ENCODE measurements at places on chromosomes 5 and 9.

- no peak for DNase-seq
These were observed 487.2 kb downstream of the ARHGEF28 start for GRCh38 chr5:74113196-74113540.

- DNase-seq, result no peak
These were observed 7.1 kb upstream of the AGPAT2 start for GRCh38 chr9:136694163-136694871.

DNA sequence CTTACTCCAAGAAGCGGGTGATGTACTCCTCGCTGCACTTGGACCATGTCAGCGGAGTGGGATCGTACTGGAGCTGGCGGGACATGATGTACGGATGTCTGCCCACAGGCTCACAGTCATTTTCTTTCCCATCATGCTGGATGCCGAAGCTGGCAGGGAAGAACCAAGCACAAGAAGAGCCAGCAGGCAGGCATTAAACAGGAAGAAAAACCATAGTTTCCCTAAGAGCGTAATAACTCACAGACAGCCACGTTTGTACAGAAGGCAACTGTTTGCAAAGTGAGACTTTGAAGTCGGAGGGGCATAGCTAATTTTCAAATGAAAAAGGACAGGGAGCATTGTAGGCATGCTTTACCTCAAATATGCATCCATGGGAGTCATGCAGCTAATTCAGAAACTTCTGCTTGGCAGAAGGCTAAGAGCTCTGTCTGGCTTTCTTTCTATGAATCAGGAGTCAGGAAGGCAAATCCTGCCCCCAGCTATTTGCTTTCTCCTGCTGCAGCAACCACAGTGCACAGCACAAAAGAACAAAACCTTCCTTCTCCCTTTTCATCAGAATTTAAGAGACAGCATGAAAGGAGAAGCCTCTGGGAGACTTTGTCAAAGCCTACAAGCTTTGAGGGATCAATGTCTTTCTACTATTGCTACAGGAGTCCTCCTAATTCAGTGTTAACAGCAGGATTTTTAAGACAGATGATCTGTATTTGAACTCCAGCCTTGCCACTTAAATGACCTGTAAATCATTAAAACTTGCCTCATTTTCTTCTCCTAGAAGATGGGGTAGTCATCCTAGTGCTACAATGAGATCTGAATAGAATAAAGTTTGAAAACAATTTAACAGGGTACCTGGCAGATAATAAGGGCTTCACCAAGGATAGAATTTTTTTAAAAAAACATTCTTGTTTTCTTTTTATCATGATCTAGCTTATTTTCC is 209.1 kb downstream of the TARS1 start:
- no peak for DNase-seq

GRCh38 chr5:169946743-169947295 is 33.5 kb downstream of the INSYN2B start:
- DNase-seq, result no peak

DNA sequence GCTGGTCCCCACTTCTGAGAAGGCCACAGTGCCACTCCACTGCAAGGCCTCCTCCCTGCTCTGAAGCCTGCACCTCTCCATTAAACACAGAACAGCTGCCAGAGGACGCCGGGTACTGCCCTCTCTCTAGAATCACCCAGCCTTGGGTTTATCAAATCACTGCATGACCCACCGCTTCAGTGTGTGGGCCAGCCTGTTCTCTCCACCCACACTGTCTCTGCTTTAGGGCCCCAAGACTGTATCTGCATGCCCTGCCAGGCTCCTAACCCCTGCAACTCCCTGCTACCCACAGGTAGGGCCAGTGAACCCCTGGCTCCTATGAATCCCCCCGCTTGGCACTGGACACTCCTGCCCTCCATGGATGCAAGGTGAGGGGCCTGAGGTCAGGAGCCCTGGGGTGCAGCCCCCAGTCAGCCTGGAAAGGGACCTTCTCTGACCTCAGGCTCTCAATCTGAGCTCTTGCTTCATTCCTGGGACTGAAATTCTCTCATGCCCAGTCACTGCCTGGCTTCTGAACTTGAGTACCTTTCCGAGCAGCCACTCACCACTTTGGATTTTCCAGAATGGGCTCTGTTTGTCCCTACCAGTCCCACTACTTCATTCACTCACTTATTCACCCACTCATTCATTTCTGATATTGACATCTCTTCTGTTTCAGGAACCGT is 206.3 kb downstream of the GABBR2 start:
- no peak for DNase-seq

DNA sequence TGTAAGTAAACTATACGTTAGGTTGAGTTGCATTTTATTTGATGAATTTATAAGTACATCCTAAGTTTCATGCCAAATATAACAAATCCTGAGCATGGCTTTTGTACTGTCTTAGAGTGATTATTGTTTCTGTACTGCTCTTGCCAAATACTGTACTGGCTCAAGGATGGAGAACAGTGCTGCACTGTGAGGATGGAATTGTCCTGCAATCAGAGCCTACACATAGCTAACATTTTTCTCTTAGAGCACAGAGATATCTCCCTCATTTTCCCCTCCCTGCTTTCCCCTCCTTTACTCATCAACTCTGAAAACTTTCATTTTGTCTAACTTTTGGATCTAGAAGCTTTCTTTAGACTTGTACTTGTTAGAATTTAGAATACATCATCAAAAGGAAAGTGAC is 28.3 kb downstream of the LRRC70 start:
- no peak for DNase-seq

DNA sequence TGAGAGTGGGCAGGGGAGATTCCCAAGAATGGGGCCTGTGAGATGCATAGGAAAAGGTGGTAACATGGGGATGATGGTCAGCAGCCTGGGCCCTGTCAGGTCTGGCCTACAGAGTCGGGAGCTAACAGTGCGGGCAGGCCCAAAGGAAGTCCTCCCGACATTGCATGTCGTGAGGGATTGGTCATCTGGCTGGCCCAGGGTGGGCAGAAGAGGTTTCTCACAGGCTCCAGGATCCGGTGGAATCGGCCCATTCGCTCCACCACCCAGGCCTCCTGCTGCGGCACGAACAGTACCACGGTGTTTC is 514 bp downstream of the STOML2 start:
- DNase-seq, result peak; percentile 11

- no peak for DNase-seq
These were observed 8.5 kb downstream of the CDC42SE2 start for GRCh38 chr5:131272307-131272706.

DNA sequence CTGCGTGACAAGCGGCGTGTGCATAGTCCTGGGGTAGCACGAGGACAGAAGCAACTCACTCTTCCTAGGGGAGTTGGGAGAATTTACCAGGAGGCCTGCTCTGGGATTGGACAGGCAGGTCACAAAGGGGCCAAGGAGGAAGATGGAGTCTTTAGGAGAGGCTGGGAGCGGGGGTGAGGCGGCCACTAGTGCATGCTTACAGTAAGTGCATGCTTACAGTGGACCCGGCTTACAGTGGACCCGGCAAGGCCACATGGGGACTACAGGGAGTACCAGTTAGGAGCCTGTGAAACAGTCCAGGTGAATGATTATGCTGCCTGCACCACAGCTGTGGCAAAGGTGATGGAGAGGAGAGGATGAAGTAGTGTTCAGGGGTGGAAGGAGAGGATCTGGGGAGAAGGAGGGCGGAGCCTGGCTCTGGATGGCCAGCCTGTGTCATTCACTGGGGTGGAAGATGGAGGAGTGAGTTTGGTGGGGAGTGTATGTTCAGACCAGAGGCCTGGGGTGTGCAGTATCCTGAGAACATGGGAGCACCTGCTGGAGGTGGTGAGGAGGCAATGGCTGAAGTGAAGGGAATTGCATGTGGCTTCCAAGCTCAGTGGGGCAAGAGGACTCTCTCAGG is 78.7 kb downstream of the CRB2 start:
- no peak for DNase-seq

- no peak for DNase-seq
These were observed 253.0 kb downstream of the EPB41L4A start for GRCh38 chr5:112165897-112166737.

GRCh38 chr9:93159601-93160471 is 24.1 kb upstream of the WNK2 start:
- DNase-seq, result peak; percentile 72

DNA sequence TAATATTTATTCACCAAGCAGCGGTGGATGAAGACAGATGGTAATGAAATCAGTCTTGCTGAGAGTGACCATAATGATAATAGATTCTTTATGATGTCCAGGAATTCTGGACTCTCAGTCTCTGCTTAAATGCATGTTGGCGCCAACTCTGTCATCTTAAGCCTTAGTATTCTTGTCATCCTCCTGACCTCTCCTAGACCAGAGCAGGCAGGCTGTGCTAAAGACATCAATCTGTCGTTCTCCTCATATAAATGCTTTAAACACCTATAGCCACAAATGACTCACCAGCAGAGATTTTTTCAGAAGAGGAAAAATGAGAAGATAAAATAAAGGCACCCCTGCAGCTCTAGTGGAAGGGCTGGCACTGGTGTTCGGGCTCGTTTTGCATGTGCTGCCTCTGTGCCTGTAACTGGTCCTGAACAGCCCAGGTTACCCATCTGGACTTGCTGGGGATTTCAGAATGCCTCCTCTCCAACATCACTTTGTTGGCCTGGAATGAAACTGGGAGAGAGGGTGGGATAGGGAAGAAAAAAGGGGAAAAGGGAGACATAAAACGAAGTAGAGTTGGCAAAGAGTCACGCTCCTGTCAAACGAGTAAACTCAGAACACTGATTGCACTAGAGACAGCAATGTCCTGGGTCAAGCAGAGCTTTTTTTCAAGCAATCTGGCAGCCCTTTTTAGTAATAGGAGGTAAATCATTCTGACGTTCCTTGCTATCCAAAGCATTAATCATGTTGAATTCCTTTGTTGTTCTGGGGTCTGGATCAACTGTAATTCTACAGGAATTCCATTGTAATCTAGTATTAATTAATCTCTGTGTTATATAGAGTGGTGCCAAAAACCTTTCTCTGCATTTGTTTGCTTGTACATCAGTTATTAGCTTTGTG is 195.5 kb upstream of the CLINT1 start:
- DNase-seq, result no peak

- no peak for DNase-seq
These were observed 134.2 kb downstream of the ZNF354C start for GRCh38 chr5:179194201-179194910.

DNA sequence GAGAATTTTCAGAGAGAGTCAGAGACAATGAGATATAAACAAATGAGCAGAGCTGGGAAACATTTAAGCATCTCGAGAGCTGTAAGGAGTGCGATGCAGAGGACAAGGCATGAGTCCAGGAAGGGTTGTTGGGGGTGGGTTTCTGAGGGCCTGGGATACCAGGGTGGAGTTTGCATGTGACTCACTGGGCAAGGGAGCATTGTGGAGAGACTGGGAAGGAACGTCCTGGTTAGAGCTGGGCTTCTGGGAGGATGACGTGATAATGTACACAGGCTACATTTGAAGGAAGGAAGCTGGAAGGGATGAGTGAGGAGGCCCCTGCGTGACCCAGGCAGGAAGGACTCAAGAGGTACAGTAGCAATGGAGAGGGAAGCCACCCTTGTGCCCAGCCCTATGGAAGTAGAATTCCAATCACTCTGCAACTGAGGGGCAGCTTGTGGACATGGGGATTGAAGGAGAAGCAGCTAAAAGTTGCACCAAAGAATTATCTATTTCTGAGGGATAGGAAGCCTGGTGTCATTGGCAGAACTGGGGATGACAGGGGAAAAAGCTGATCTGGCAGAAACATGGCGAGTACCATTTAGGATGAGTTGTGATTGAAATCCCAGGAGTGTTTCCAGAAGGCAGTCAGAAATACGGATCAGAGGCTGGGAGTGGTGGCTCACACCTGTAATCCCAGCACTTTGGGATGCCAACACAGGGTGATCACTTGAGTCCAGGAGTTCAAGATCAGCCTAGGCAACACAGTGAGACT is 59.3 kb upstream of the AFAP1L1 start:
- DNase-seq, result no peak

DNA sequence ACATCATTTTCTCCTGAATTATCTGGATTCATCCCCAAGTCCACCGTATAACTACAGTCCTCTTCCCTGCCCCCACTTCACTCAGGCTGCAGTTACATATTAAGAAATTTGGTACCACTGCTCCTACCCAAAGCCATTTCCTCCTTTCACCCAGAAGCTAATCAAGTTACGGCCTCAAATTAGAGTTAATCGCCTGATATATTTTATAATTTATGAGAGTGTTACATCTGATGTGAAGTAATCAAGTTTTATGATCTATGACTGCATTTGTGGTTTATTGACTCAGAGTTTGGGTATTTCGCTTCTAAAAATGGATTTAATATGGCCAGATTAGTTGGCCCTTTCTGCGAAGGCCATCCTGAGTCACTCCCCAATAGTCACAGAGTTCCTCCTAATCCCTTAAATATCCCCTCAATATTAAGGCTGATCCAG is 223.6 kb upstream of the KIF2A start:
- no peak for DNase-seq

- DNase-seq, result no peak
These were observed 87.5 kb downstream of the SECISBP2 start for GRCh38 chr9:89405826-89406225.

GRCh38 chr5:34562791-34563190 is 93.3 kb upstream of the RAI14 start:
- DNase-seq, result no peak

DNA sequence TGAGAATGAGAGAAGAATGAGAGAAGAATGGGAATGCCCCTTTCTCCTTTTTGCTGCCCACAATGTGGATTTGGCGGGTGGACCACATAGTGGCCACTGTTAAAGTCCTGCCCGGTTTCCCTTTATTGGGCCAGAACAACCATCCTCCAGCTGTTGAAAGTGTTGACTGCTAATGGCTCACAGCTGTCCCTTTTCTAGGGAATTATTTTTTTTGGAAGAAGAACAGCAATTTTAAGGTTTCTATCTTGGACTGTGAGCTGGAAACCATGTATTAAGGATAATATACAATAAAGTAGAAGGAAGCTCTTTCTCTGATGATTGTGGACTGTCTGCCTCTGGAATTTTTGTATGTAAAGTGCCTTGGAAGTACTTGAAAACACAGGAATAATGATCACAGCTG is 185.9 kb downstream of the DMRT2 start:
- DNase-seq, result no peak

GRCh38 chr9:78614892-78615291 is 318.0 kb downstream of the PSAT1 start:
- DNase-seq, result no peak

DNA sequence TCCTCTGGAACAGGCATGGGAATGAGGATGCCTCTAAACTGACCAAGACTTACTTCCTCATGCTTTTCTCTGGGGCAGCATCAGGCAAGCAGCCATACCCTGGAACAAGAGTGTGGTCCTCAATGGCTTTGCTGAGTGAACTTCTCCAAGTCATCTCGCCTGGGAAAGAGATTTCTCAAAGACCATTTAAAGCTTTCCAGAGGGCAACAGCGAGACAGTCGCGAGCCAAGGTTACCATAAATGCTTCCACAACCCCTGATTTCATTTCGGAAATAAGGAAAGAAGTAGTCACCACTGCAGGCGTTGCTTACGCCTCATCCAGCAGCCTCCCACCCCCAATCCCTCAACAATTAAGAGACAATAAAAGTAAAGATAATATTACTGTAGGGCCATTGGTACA is 1.1 kb upstream of the SNCAIP start:
- no peak for DNase-seq

GRCh38 chr5:169748174-169748573 is 111.1 kb downstream of the DOCK2 start:
- no peak for DNase-seq

GRCh38 chr9:89723469-89724100 is 118.8 kb downstream of the GADD45G start:
- DNase-seq, result no peak

GRCh38 chr9:96129747-96130146 is 172.2 kb downstream of the HSD17B3 start:
- DNase-seq, result no peak

All from CD4-positive, alpha-beta T cell treated with Interleukin-10 for 1 hour (primary cell).